AG08396 (cell line): ENCODE measurements at places on chromosomes 1 and 21.

DNA sequence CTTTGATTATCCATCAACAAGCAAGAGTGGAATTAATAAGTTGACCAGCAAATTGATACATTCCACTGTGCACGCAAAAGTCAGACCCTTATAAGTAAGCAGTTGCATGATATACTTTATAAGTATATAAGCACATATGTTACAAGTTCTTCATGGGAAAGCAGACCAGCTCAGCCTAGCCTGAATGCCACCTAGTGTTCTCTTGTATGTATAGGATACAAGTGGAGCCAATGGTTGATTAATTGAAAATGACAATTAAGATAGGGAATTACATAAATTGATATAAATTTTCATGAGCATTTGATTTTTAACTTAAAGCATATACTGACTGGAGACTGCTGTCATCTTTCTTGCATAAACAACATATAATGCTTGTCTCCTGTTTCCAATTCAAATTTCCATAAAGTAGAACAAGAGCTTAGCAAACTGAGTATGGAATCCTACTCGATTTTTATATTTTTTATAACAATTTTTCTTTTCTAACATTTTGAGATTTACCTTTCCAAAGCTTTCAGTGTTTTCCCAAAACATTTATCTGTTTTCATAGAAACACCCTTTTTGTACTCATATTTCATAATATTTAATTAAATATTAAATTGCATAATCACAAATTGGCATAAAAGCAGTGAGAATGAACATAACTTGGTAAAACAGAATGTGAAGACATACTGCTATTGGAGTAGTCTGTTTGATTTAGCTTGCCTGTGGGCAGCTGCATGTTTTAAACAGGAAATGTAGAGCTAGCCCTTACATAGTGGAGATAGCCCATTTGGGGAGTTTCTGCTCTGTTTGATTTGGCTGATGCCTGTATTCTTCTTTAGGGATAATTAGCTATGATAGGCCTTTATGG is 62.8 kb downstream of the MAGI3 start:
- DNase-seq, result peak; percentile 10

GRCh38 chr1:31807273-31808048 is 8.4 kb downstream of the SPOCD1 start:
- DNase-seq, result no peak

DNA sequence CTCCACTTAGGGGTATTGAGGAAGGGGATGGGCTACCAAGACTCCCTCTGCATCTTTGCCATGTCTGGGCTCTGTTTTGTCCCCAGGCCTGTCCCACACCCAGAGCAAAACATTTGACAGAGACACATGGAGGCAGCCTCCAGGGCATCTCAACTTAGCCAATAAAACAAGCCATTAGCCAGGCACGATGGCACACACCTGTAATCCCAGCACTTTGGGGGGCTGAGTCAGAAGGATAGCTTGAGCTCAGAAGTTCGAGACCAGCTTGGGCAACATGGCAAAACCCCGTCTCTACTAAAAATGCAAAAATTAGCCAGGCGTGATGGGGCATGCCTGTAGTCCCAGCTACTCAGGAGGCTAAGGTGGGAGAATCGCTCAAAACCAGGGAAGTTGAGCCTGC is 120.3 kb upstream of the IPO9 start:
- DNase-seq, result no peak

- no peak for DNase-seq
These were observed 23.7 kb downstream of the ELAVL4 start for GRCh38 chr1:50132347-50132894.

- no peak for DNase-seq
These were observed 1.8 kb downstream of the TXNIP start for GRCh38 chr1:145994391-145995120.

GRCh38 chr1:104794035-104794434 is 1044.3 kb downstream of the AMY1C start:
- DNase-seq, result no peak

DNA sequence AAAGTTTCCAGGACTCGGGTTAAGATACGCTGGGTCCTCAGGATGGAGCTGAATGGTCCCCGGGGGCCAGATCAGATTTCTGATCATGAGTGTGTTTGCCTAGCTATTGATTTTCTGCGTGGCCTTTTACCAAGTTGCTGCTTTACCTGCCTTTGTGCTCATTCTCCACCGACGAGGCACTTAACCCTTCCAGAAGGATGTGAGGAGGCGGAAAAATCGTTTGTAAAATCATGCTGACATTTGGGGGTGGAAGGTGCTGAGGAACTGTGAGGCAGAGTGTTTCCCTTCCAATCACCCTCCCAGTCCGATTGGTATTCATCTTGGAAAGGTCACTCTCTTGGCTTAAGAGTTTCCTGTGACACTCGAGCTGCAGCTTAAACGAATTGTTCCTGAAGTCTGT is 337.1 kb upstream of the KAZN start:
- DNase-seq, result no peak

DNA sequence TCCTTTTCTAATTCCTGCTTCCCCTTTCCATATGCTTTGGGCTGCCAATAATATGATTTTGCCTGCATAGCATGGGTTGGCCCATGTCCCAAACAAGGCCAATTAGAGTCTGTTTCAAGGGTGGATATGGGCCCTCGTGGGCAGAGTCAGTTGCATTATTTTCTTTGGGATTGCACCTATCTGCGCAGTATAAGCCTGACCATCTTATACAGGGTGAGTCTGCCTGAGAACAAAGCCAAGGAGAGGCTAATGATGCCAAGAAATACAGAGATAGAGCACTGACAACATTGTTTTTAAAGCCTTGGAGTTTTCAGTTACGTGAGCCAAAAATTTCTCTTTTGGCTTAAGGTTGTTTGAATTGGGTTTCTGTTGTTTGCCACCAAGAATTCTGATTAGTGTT is 18.6 kb downstream of the OVAAL start:
- DNase-seq, result no peak

DNA sequence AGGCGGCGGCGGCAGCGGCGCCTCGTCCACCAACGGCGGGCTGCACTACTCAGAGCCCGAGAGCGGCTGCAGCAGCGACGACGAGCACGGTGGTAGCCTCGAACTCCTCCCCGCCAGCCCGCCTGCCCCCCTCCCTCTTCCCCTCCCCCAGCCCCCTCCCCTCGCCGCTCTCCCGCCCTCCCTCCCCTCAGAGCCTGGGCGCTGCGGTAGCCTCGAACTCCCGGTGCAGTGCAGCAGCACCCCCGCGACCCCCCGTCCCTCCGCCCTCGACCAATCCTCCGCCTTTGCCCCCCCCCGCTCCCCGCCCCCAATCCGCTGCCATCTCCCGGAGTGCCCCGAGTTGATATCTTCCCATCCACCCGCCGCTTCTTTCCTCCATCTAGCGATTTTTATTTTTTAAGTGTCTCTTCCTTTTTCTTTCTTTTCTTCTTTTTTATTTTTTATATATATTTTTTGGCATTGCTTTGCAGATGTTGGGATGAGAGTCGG is 516 bp downstream of the RCOR3 start:
- peak; percentile 62 for DNase-seq

- no peak for DNase-seq
These were observed 296.7 kb upstream of the PTBP2 start for GRCh38 chr1:96424877-96425276.

- DNase-seq, result no peak
These were observed 1.1 kb downstream of the CD84 start for GRCh38 chr1:160578175-160578524.

- DNase-seq, result no peak
These were observed 34.1 kb upstream of the COL11A1 start for GRCh38 chr1:103142461-103142860.

GRCh38 chr21:39332175-39332574 is 16.7 kb downstream of the HMGN1 start:
- DNase-seq, result no peak

- DNase-seq, result no peak
These were observed 420.1 kb downstream of the DPYD start for GRCh38 chr1:97500760-97501159.

- peak; percentile 65 for DNase-seq
These were observed 126.9 kb downstream of the SETD4 start for GRCh38 chr21:35933466-35933865.

GRCh38 chr1:39711104-39711965 is 20.1 kb upstream of the HPCAL4 start:
- no peak for DNase-seq

DNA sequence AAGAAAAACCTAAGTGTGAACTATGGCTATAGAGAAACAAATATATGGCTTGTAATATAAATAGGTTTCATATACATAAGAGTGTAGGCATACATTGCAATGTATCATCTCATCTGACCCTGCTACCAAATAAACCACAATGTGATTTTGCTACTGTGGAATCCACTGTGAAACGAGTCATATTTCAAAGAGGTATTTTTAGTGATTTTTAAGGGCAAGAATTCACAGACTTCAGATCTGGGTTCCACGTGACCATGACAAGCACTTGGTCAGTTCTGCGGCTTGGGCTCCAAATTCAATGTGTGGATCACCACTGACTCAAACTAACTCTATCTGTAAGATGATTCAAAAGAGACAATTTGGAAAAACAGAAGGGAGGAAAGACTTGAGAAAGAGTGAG is 147.0 kb upstream of the ERG start:
- DNase-seq, result peak; percentile 66

GRCh38 chr1:172477216-172477615 is 33.3 kb upstream of the PIGC start:
- DNase-seq, result no peak

- DNase-seq, result no peak
These were observed 21.8 kb downstream of the EDN2 start for GRCh38 chr1:41462680-41463004.

DNA sequence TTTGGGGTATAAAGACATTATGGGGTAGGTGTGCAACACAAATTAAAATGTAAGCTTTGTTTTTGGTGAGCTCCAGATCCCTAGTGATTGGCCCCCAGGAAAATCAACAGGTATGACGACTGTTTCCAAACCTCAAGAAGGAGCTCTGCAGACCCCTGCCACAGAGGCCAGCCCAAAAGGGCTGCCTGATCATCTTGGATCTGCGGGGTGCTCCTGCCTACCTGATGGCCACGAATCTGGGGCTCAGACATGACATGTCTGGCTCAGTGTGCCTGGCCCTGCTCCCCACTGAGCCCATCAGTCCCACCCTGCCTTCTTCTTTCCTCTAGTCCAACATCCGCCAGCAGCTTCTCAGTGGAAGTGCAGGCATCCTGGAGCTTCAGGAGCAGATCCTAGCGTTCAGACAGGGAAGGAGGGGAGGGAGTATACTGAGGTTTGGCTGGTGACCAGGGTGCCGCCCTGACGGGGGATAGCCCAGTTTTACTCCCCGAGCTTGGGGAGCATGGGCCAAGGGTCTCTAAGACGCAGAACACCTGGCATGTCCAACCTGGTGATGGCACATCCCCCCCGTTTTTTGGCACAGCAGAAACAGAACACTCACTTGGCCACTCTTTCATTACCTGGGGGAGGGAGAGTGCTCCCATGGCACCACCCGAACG is 31.8 kb downstream of the ZNF496 start:
- DNase-seq, result no peak

GRCh38 chr1:36748466-36748865 is 265.8 kb upstream of the CSF3R start:
- DNase-seq, result no peak

- DNase-seq, result peak; percentile 41
These were observed 51.9 kb upstream of the ZNF326 start for GRCh38 chr1:89942825-89943658.

GRCh38 chr1:199173356-199173755 is 534.5 kb downstream of the PTPRC start:
- no peak for DNase-seq

DNA sequence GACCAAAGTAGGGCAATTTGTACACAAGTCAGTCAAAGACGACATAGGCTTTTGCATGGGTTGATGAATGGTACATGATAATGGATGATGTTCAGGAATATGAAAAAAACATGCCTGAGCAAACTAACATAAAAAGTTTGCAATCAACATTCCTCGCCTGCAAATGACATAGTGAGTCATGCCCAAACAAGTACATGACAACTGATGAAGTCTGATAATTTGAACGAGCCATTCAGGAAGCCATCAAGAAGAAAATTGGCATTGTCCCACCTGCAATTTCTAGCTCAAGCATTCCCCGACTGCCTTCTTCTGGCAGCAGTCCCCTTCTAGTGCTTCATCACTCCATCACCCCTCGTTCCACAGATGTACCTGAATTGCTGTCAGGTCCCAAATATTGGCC is 118.4 kb upstream of the NR5A2 start:
- DNase-seq, result no peak

GRCh38 chr21:31221043-31221442 is 123.0 kb downstream of the TIAM1 start:
- DNase-seq, result no peak

DNA sequence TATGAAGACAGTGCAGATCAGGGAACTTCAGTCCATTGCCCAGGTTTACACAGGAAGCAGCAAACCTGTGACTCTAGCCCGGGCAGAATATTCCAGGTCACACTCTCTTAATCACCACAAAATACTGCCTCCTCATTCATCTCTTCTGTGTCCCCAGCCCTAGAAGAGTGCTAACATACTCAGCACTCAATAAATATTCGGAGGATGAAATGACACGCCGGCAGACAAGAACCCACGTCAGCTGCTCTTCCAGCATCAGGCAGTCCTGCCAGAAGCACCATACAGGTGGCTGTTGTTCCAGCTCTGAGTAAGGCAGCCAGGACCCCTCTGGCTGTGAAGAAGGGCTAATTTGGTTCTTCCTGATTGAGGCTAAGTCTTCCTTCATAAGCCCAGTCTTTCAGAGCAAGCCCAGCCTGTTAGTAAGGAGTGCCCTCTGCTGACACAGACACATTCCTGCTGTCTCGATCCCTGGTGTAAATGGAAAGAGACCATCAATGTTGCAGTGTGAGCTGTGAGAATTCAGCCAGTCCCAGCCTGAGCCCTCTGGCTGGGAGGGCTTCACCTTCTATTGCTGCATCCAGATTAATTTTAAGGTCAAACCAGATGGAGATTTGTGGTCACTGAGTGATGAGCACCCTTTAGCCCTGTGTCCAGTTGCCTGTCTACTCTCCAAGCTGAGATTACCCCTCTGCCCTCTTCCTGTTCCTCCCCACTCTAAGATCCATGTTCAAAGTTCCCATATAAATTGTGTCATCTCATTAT is 45.0 kb upstream of the KIRREL1 start:
- DNase-seq, result peak; percentile 16

- peak; percentile 91 for DNase-seq
These were observed 14.4 kb downstream of the CELSR2 start for GRCh38 chr1:109263597-109264378.

- DNase-seq, result no peak
These were observed 15.2 kb downstream of the PPFIA4 start for GRCh38 chr1:203041351-203041932.

- DNase-seq, result no peak
These were observed 117.3 kb downstream of the MAB21L3 start for GRCh38 chr1:116228511-116228910.

DNA sequence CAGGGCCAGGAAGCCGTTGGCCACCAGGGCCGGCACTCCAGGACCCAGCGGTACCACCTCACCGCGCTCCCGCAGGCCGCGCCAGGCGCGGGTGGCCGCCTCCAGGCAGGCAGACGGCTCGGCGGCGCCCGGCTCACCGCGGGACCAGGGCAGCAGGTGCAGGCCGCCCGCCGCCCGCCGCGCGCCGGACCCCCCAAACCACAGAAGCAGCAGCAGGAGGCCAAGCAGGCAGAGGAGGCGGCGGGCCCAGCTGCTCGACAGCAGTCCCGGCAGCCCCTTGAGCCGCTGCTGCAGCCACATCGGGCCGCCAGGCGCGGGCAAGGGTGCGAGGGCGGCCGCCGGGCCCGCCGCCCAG is 312 bp downstream of the KIAA2013 start:
- no peak for DNase-seq

GRCh38 chr1:52970149-52970548 is 43.1 kb downstream of the SCP2 start:
- no peak for DNase-seq
